ENCODE measurements at places on chromosomes 4 and X.

DNA sequence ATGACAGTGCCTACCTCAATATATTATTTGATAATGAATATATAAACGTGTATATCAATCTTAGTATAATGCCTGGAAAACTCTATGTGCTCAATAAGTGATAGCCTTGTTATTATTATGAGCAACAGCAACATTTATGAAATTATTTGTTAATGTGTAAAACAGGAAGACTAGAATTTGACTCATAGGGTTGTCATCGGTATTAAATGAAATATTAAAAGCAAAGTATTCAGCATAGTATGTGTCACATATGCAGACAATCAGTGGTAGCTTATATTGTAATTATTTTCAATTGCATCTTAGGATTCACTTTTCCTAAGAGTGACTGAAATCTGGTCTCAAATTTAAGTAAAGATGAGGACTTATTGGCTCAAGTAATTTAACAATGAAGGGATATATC, 24.6 kb downstream of the SPANXD start:
- no peak for DNase-seq

DNA sequence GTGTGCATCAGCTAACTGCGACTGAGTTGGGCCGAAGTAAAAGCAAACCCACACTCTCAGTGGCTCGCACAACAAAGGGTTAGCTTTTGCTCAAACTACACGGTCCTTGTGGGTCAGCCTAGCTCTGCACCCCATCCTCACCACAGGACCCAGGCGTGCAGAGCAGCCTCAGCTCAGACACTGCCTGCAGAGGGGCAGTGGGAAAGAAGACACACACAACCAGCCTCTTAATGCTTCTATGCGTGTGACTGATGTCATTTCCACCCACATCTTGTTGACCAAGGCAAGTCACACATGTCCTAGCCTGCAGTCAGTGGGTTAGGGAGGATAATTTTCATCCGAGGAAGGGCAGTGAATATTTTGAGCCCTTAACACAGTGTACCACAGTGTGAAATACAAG, 40.5 kb downstream of the HMGB2 start:
- DNase-seq: no peak

GRCh38 chr4:54439831-54440243, 210.7 kb downstream of the PDGFRA start:
- DNase-seq: peak; percentile 6

GRCh38 chr4:112003231-112003907, 141.9 kb upstream of the FAM241A start:
- DNase-seq: no peak

DNA sequence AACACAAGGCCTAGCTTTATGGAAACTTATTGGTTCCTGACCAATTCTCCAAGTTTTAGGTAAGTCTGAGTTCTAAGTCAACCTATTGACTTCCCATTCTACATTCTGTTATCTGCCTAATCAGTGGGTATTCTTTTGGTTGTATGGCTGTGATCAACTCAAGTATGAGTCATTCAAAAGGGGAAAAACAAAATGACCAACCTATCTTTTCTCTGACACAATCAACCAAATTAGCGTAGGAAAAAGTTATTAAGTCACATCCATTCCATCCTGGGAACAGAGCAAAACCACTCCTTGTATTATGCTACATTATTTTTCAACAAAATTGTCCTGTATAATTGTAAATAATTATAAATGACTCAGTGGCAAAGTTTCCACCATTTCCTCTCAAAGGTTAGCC, 136.2 kb downstream of the SHROOM4 start:
- DNase-seq: no peak
